ENCODE measurements at places on chromosomes 6 and 20.

- DNase-seq = no peak
Measured at GRCh38 chr20:37933786-37934633, 31.1 kb downstream of the VSTM2L start.

DNA sequence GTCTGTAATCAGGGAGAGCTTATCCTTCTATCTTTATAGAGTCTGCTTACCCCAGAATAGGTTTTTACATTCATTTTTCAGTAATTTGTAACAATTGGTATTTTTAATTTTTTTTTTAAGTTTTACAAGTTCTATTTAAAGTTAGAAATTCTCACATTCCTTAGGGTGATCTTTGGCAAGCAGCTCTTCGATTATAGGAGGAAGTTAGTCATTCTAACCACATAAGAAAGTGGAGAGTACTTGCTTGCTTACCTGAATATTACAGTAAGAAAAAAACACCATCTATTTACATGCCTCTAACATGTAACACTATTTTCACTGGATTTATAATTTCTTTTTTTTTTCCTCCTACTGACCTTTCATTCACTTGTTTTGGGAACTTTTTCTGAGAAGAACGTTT lies 6.7 kb downstream of the TSHZ2 start:
- DNase-seq = no peak

DNA sequence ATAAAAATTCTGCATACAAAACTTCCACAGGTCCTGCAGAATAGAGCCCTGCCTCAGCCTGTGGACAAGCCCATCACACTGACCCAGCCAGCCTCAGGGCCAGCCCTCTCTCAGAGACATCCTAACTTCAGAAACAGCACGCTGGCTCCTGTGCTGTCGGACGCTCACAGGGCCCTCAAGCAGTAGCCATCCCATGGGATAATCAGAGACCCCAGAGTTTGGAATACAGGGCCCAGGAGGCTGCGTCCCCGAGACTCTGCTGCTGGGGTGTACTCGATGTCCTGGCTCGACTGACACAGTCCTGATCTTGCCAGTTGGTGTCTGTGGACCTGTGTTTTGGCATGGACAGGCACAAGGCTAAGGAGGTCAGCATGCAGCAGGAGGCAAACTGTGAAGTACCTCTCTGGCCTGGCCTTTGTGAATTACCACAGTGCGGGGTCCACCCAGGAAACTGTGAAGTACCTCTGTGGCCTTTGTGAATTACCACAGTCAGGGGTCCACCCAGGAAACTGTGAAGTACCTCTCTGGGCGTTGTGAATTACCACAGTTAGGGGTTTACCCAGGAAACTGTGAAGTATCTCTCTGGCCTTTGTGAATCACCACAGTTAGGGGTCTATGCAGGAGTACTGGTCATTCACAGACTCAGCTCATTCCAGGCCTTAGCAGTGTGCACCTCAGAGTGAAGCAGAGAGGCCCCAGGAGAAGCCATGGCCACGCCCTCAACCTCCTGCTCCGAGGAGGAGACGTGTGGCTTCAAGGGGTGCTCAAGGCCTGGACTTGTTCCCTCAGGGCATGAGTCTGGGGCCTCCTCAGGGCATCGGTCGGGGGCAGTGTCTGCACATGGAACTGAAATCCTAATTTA lies 212.4 kb downstream of the SYNDIG1 start:
- DNase-seq = no peak

GRCh38 chr6:137224799-137225198 lies 5.6 kb upstream of the IFNGR1 start:
- no peak for DNase-seq

- no peak for DNase-seq
Measured at GRCh38 chr6:129860908-129861665, at the start of gene TMEM244. TSS of gene TMEM244 (minus strand) at chr6:129861315. CDS start at chr6:129861188, 127 bp downstream.

DNA sequence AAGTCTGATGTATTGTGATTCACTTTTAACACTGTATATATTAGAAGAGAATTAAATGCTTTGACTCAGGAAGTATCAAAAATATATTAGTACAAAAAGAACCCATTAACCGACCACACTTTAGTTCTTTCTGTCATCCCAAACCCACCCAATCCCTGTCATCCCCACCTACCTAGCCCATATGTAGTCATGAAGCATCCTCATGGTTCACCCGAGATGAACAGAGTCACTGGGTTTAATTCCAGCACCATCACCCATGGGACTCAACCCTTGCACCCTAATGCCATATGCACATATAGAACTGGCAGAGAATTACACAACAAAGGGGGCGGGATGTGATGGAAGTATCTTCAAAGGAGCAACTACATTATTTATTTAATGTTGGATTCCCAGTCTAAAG lies 141.4 kb downstream of the KHDC1L start:
- no peak for DNase-seq

GRCh38 chr6:44310241-44310640 lies 2.9 kb downstream of the AARS2 start:
- DNase-seq = no peak

DNA sequence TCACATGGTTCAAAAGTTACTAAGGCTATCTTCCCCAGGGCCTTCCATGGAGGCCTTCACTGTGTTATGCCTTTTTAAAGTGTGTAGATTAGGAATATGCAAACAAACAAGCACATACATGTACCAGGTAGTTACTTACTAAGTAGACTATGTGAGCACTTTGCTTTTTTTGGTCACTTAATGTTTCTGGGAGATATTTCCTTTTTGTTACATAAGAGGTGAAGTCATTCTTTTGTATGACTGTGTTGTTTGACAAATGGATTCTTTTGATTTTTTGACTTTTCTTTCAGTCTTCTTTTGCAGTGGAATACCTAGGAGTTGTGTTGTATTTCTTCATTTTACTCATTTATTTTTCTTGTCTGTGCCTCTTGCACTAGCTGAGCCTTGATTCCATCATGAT lies 39.6 kb upstream of the BCAS1 start:
- DNase-seq = no peak

DNA sequence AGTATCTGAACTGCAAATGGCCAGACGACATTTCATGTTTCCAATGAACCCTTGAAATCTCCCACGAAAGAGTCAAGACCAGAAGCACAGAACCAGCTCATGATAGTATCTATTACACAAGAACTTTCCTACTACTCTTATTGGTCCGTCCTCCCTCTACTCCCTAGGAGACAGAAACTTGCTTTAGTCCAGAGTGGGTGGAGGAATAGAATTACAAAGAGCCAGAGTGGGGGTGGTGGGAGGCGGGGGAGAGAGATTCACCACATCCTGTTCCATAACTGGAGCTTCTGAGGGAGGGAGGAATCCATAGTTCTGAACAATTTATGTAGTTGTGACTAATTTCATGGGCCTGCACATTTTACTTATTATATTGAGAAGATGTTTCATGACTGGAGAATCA lies 18.5 kb upstream of the WFDC10A start:
- peak; percentile 88 for DNase-seq

- no peak for DNase-seq
Measured at GRCh38 chr6:44533421-44533820, 145.9 kb downstream of the CDC5L start.

- DNase-seq = no peak
Measured at GRCh38 chr6:14440215-14440910, 322.8 kb downstream of the CD83 start.

DNA sequence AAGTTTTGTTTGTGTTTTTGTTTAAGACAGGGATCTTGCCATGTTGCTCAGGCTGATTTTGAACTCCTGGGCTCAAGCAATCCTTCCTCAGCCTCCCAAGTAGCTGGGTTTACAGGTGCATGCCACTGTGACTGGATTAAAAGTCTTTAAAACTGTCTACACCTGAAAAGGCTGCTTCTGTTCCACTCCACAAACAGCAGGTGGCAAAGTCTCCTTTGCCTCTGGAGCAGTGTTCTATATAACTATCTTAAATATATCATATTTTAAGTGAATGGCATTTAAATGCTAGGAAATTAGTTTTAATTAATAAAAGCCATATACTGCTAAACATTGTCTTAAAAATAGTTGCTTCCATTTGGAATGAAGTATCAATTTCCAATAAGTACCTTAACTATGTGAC lies 89.2 kb upstream of the BCLAF1 start:
- no peak for DNase-seq

Data from HTR-8/SVneo (cell line).